ENCODE measurements at places on chromosomes 7 and 10. TPM values are rescaled to one million over a fixed set of nuclear protein-coding genes. Genes with fewer than 3 reads are reported as not detected.

GRCh38 chr7:139706837-139707236 lies 71.0 kb downstream of the HIPK2 start:
- no peak for DNase-seq

GRCh38 chr7:3244241-3244814 lies 56.7 kb upstream of the SDK1 start:
- no peak for DNase-seq

Gene TMEM72
- polyA plus RNA-seq, result 68.1 TPM

Gene ATG9B
- polyA plus RNA-seq, result 0.99 TPM

Gene EVX1
- 0.06 TPM for polyA plus RNA-seq

- no peak for DNase-seq
These were observed 175.1 kb downstream of the COBL start for GRCh38 chr7:51141451-51142003.

DNA sequence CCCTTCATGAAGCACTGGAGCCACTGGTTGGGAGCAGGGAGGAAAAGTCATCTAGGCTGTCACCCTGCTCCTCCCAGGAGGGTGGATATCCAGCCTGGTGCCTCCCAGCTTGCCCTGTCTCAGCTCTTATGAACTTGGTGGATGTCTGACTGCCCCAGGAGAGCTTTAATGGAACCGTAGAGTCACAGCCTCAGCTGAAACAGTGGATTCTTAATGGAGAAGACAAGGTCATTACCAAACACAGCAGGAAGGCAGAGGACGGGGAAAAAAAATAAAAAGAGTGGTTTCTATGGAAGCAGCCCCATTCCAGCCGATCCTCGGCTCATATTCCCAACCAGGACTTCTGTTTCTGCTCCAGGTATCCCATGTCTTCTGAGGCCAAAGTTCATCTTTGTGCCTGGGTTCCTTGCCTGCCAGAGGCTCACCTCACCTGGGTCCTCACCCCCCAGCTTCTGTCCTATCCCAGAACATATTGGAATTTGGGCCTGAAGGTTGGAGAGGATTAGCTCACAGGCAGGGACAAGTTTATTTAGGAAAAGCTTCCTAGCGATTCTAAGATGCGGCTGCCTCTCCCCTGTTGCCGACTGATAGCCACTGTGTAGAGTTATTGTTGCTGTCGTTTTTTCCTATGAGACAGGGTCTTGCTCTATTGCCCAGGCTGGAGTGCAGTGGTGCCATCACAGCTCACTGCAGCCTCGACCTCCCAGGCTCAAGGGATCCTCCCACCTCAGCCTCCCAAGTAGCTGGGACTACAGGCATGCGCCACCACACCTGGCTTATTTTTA lies 15.6 kb downstream of the CCL26 start:
- DNase-seq, result no peak

Gene CLCN1
- not detected for polyA plus RNA-seq

Measured in right renal cortex interstitium (tissue), 3 donors.